ENCODE measurements at places on chromosomes 5 and 9.

- no peak for DNase-seq
These were observed 55.2 kb upstream of the TMEM215 start for GRCh38 chr9:32728181-32728580.

- DNase-seq: peak; percentile 73
These were observed 10.9 kb upstream of the GADD45G start for GRCh38 chr9:89593727-89594427.

GRCh38 chr5:59716029-59716428 lies 177.5 kb downstream of the PDE4D start:
- DNase-seq: no peak

DNA sequence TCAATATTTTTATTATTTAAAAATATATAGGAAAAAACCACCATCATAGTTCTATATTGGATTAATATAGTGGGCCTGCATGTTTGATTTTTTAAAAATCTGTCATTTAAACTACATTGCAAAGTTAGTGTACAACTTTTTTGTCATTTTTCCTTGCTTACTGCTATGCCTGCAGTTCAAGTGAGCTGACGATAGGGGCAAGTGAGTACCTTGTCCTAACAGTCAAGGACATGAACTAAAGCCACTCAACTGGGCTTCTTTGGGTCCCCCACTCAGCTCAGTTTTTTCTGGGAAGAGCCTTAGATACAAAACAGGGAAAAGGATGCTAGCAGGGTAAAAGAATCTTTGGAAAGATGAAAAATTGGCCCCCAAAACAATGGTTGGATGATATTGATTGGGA lies 269.9 kb downstream of the MAN2A1 start:
- DNase-seq: no peak

GRCh38 chr5:129459777-129460671 lies at the start of gene ADAMTS19:
ADAMTS19 (plus strand) TSS chr5:129460298; CDS start chr5:129460392, 94 bp downstream.
- DNase-seq: no peak

- no peak for DNase-seq
These were observed 122.5 kb upstream of the TMEM161B start for GRCh38 chr5:88391116-88391515.
